ENCODE measurements at places on chromosomes 7 and 10.

GRCh38 chr10:104052431-104052830 lies 33.2 kb downstream of the COL17A1 start:
- DNase-seq = no peak

- DNase-seq = no peak
These were observed 49.5 kb upstream of the HDAC9 start for GRCh38 chr7:18445916-18446520.

DNA sequence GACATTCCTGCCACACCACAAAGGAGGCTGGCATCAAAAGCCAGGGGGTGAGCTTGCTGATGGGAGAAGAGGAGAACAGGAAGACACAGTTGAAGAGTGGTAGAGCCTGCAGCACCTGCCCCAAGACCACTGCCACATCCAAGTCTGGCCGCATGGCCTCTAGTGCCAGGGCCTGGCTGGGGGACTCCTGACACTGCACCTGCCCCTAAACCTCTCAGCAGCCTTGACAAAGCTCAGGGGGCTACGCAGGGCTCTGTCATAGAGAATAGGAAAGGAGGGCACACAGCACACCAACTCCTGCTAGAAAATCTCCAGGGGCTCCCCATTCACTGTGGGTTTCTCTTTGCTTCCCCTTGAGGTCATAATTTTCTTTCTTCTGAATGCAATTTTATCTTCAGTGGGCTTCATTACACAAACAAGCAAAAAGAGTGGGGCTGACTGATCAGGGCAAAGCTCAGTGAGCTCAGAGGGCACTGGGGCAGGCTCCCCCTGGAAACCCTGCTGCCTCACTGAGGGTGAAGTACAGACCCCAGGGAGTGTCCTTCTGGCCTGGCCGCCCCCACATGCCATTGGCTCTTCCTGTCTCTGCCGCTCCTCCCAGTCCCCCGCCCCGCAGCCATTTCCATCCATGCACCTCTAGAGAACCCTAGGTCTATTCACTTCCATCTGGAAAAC lies 37.2 kb downstream of the VOPP1 start:
- DNase-seq = no peak

DNA sequence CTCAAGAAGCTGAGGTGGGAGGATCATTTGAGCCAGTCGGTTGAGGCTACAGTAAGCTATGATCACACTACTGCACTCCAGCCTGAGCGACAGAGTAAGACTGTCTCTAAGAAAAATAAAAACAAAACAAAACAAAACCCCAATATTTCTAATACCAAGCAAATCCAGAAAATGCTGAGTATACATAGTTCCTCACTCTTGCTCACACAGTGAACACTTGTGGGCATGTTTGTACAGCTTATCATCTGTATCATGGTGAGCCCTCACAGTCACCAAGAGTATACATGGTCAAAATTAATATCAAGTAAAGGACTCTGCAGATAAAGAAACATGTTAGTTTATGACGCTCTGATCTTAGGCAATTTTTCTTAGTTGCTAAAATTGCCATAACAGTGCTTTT lies 41.5 kb upstream of the C10orf67 start:
- DNase-seq = no peak

DNA sequence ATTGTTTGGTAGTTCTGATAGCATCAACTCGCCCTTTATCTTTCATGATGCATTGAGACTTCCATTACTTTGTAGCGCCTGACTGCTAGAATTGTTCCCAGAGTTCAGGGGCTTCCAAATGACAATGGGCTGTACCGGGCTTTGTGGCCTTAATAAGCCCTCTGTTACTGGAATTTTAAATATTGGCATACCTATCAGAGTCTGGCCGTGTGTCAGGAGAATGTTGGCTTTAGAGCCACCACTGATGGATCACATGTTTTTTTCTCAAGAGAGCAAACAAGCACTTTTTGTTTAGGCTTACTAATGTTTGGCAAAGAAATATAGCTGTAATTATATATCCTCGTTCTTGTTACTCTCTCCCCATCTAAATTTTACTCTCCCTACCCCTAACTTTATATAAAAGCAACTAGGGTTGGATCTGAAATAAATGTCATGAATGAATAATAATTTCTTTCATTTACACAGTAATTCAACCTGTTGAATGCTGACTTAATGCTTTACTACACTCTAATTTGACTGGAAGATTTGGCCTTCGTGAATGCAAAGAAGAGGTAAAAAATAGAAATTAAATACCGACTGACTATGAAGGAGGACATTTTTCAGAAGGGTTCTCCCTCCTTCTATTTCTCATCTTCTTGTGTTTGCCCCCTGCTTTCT lies 396.7 kb downstream of the AUTS2 start:
- DNase-seq = no peak

DNA sequence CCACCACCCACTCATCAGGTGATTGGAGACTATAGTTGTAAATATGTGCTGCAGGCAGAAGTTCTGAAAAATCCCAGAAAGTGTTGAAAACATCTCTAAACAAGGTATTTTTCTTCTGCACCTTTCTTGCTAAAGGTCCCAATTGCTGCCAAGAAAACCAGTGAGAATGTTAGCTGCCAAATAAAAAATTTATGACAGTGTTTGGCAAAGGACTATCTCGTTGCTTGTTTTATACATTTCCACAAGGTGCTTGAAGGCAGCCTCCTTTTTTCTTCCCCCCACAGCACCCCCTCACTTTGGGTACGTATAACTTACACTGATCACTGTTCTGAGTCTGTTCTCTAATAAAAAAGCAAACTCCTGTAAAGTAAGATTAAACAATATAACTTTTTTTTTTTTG lies 158.6 kb upstream of the TCF7L2 start:
- DNase-seq = no peak

- no peak for DNase-seq
These were observed 33.6 kb downstream of the FAM25A start for GRCh38 chr10:87053577-87054181.

- peak; percentile 72 for DNase-seq
These were observed 128.4 kb downstream of the ABCA13 start for GRCh38 chr7:48299580-48300169.

DNA sequence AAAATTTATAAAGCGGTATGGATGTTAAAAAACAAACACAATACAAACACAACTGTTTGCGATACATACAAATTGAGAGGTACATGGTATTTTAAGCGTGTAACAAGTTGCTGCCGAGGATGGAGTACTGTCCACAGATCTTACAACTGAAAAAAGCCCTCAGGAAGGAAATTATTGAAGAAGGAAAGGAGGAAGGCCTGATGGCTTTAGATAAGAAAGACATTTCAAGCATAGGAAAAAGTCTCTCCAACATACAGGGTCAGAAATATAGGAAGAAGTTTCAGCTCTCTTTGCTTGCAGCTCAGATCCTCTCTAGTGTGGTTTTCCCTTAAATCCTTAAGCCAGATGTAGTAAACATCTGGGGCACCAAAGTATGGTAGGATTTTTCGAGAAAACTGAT lies 25.0 kb downstream of the RBM28 start:
- no peak for DNase-seq

Measured in NT2/D1 (cell line).